ENCODE measurements at places on chromosomes 3 and 15.

GRCh38 chr15:81940467-81941451 lies 105.1 kb downstream of the MEX3B start:
- DNase-seq: no peak

- DNase-seq: no peak
Observed at GRCh38 chr3:45715945-45716344, 26.7 kb downstream of the SACM1L start.

DNA sequence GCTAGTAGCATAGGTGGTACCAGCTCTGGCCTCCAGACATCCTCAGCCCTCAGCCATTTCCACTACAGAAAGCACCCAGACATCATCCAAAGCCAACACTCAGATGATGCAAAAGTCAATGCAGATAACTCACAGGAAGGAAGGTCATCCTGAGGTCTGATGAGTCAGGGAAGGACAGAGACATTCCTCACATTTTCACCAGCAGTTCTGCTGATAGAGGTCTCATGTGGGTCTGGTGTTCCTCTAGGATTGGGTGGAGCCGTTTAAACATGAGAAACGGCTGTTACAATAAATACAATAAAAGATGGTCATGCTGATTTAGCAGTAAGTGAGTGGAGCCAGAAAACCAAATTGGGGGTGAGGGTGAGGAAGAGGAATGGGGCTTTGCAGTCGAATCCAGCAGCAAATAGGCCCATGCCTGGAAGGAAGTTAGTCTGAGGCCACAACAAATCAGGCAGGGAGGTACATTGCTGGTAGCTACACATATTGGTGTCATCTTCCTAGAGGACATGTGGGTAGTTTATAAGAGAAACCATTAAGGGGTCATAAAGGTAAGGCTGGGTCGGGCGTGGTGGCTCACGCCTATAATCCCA lies 33.3 kb upstream of the FLNB start:
- no peak for DNase-seq

- no peak for DNase-seq
Observed at GRCh38 chr3:160225176-160226025, at the start of gene C3orf80. Gene C3orf80 (plus strand): TSS chr3:160225422. CDS start chr3:160225636, 214 bp downstream.

DNA sequence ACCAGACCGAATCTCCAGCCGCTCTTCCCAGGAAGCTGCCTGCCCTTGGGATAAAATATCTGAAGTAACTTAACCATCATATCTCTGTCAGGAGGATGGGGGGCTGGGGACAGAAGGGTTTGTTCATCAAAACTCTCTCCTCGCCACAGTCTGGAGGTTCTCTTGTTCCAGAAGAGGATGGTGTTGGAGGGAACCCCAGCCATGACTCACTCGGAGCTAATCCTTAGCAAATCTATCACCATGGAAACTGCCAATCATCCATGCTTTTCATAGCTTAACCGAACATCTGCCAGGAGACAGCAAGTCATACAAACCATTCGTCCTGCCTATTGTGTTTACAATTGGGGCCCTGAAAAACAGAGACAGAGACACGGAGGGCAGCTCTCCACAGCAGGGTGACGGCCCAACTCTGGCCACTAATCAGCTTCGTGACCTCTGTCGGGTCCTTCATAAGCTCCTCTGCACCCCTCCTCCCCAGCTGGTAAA lies 73.8 kb upstream of the HEG1 start:
- DNase-seq: no peak

DNA sequence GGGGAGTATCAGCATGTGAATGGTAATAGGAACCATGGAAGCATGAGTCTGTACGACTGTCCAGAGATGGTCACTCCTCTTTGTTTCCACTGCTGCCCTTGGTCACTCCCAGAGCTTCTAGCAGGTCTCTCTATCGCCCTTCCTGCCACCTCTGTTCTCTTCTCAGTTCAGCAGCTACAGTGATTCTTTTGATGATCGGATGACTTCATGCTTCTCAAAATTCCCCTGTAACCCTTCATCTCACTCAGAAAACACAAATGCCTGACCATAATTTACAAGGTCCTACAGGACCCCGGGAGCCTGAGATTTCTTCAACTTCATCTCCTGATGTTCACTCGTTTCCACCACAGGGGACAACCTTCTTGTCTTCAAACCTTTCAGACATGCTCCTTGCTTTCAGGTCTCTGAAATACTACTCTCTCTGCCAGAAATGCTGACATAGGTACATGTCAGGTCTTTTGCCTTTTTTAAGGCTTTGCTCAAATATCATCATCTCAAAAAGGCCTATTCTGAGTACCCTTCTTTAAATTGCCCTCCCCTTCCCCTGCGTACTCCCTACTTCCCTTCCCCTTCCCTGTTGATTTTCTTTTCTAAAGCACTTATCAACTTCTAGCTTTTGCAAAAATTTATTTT lies 42.1 kb upstream of the BHLHE40 start:
- DNase-seq: no peak
